ENCODE measurements at places on chromosomes 6 and 20.

DNA sequence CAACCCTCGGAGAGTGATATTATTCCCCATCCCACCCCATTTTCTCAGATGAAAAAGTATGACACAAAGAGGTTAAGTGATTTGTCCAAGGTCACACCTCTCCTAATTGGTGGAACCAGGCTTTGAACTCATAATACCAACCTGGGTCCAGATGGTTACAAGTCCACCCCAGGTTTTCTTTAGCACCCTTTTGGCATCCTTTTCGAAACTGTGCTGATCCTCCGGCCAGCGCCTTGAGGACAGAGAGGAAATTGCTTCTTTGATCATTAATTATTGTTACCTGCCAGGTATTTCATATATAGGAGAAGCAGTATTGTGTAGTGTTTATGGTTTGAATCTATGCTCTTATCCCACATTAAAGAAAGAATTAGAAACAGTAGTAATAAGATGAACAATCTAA is 29.3 kb upstream of the PDYN start:
- no peak for DNase-seq

- DNase-seq: no peak
These were observed 205.0 kb upstream of the EPHA7 start for GRCh38 chr6:93624408-93624807.

- no peak for DNase-seq
These were observed 36.6 kb upstream of the CARMIL1 start for GRCh38 chr6:25242567-25242966.

DNA sequence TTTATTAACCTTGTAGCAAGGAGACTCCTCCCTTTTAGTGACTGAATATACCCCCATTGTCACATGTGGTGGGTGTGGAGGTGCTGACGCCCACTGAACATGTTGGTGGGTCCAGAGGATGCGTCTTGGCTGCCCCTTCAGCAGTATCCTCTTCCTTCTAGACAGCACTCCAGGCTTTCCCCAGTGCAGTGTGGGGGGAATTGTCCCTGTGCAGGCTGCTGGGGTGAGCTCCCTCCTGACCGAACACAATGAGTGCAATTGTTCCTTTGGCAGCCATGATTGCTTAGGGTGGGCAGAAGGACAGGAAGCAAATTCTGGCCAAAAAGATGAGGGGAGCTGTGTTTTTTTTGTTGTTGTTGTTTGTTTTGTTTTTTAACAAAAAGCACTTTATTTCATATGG is 209.3 kb upstream of the PDE10A start:
- DNase-seq: no peak

DNA sequence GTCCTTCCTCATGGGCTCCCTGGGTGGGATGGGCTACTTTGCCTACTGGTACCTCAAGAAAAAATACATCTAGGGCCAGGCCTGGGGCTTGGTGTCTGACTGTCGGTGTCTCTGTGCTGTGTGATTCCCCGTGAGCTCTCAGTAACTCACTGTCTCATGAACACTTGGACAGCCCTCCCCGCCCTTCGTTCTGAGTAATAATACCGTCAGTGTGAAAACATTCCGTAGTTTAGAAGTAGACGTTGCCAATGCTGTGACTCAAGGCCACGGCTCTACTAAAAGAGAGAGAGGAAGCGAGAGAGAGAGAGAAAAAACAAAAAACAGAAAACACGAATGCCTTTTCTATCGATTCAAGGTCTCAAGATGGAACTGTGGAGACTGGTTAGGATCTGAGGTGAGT is 31.8 kb downstream of the FITM2 start:
- no peak for DNase-seq

DNA sequence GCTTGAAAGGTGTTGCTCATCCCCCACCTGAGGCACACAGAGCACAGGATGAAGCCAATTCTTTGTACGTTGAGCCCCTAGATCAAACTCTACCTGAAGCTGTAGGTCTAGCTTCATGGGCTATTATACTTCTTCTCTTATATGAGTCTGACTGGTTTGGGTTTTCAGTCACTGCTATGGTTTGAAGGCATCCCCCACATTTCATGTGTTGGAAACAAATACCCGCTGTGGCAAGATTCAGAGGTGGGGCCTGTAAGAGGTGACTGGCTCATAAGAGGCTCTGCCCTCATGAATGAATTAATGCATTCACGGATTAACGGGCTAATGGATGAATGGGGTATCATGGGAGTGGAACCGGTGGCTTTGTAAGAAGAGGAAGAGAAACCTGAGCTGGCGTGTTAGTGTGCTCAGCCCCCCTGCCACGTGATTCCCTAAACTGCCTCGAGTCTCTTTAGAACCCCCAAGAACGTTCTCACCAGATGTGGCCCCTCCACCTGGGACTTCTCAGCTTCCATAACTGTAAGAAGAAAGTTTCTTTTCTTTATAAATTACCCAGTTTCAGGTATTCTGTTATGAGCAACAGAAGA is 39.2 kb downstream of the PREX1 start:
- DNase-seq: no peak

DNA sequence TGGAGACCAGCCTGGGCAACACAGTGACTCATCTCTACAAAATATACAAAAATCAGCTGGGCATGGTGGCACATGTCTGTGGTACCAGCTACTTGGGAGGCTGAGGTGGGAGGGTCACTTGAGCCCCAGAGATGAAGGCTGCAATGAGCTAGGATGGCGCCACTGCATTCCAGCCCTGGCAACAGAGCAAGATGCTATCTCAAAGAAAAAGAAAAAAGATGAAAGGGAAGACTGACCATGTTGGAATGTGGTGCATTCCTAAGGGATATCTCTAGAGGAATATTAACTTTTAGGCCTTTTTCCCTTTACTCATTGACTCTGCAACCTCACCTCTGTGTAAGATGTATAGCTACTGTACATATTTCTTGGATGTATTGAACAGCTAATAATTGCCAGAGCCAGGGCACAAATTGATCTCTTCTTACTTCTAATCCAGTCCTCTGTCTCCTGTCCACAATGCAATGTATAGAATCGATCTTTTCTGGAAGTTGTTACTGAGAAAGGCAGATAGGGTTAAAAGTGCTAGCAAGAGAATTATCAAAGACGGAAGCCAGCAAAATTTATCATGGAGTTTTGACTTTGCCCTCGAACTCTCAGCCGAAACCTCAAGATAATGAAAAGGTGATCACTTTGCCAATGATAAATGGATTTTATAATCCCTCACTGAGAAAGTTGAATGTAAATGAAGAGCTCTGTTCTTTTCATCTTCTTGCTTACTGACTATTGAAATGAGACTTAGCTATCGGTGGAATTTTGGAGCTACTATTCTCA is 46.3 kb downstream of the GCNT2 start:
- DNase-seq: no peak

DNA sequence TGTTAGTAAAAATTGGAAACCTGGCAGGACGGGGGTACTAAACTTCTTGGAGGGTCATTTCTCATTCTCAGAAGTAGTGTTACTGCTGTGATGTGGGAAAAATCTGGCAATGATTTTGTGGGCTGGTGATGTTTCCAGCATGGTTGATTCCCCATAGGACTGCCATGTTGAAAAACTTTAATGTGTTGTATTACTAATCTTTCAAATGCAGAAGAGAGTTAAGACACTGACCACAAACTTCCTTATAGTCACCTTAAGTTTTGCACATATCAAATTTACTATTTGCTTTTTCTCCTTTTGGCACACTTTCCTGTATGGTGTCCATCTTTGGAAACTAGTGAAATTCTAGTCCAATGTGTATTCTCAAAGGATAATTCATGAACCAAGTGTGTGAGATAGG is 236.2 kb upstream of the TAB2 start:
- no peak for DNase-seq

Data from HuH-7.5 (cell line).